Activated CD8-positive, alpha-beta memory T cell treated with anti-CD3 and anti-CD28 coated beads for 24 hours (primary cell): ENCODE measurements at places on chromosomes 7 and 10.

- DNase-seq: no peak
Observed at GRCh38 chr7:66189695-66190503, 15.2 kb upstream of the TPST1 start.

- no peak for DNase-seq
Observed at GRCh38 chr10:80313523-80313922, 24.1 kb upstream of the MAT1A start.

DNA sequence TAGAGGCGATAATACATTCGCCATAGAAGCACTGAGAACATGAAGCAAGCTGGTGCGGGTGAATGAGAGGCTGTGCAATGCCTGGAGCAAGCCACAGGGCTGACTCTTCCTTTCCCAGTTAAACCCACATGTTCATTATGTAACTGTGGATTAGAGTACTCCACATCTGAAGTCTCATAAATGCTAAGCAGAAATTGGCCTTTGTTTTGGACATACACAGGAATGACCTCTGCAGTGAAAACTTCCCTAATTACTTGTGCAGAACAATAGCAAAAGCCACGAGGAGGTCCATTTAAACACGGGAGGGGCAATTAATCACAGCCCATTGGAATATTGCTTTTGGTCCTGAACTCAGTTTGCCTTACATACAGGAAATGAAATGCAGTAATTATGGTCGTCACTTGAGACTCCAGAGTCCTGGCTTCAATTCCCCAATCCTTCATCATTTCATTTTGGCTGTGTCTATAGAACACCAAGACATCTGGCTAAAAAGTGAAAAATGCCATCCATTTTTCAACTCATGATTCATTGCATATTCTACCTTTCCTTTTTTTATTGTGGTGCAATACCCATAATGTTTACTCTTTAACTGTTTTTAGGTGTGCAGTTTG is 78.7 kb upstream of the CXCL12 start:
- no peak for DNase-seq

GRCh38 chr7:26553582-26553981 is 261.9 kb downstream of the SNX10 start:
- no peak for DNase-seq

DNA sequence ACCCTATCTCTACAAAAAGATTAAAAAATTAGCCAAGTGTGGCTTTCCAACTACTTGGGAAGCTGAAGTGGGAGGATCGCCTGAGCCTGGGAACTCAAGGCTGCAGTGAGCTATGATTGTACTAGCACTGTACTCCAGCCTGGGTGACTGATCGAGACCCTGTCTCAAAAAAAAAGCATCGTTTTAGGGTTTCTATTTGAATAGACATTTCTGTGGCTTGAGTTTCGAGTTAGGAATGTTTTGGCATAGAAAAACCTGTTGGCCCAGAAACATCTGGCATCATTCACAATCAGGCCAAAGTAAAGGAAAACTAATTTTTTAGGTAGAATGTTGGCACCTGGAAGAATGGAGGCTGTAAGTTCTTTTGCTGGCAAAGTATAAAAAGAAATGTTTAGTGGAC is 72.4 kb downstream of the AUTS2 start:
- DNase-seq: no peak
